ENCODE measurements at places on chromosomes 1 and 21.

DNA sequence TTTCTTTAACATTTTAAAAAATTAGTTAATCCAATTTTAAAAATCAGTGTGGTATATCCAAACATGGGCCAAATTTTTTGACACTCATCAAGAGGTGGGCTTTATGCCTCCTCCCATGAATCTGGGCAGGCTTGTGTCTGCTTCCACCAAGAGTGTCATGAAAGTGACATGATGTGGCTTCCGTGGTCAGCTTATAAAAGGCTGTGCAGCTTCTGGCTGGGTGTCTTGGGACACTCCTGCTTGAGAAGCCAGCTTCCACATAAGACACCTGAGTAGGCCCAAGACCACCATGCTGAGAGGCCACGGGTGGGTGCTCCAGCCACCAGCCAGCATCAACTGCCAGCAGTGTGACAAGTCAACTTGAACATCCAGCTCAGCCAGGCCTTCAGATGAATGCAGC, 74.3 kb upstream of the RUNX3 start:
- no peak for DNase-seq

DNA sequence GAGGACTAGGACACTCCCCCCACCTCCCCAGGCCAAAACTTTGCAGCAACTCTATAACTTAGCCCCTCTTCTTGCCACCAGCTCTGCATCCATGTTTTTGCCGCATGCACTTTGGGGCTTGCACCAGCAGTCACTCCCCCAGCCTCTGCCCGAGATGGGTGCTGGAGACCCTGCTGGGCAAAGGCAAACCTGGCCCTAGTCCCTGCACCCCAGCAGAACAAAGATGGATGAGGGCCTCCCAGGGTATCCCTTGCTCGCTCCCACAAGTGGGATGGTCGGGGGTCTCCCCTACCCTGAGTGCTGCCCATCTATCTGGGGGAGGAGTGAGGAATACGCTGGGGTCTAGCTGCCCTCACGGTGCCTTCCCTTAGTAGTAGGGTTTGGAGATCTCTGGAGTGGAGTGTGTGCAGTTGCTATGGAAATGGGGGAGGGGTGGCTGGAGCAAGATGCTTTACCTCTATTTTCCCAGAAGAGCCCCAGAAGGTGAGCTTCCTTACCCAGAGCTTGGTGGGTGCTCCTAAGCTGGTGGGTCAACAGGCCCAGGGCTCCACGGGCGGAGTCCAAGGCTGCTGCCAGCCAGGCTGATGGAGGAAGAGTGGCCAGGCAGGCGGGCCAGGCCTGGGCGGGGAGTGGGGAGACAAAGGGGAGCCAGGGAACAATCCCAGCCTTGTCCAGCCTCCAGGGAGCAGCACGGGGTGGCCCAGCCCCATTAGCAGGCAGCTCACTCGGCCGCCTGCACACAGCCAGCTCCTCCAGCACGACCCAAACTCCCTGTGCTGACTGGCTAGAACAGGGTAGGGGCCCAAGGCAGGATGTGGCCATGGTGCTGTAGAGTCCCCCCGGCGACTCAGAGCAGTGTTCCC, at the start of gene PAQR6:
TSS of gene PAQR6 (minus strand) at position 597 of the 863 bp plus-strand sequence. CDS start 1,325 bp downstream, outside the sequence.
- DNase-seq = peak; percentile 9

GRCh38 chr1:190619724-190620123, 142.1 kb upstream of the BRINP3 start:
- DNase-seq = no peak

DNA sequence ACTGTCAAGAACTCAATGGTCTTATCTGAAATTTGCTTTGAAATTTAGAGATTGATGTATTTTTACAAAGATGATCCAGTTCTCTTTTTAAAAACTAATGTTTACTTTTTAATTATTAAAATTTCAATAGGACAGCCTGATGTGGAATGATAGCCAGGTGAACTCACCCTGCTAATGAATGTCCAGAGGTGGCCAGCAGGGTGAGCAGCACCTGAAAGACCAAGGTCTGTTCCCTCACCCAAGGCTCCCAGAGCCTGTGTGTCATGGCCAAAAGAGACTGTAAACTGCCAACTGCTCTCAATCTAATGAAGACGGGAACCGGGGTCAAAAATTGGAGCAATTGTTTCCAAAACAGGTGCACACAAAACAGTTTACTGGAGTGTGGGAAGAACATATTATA, 340.4 kb downstream of the DISC1 start:
- DNase-seq = no peak

GRCh38 chr1:1599030-1599934, 653 bp downstream of the FNDC10 start:
- DNase-seq = peak; percentile 54

GRCh38 chr1:58200437-58200836, 346.1 kb downstream of the OMA1 start:
- no peak for DNase-seq

DNA sequence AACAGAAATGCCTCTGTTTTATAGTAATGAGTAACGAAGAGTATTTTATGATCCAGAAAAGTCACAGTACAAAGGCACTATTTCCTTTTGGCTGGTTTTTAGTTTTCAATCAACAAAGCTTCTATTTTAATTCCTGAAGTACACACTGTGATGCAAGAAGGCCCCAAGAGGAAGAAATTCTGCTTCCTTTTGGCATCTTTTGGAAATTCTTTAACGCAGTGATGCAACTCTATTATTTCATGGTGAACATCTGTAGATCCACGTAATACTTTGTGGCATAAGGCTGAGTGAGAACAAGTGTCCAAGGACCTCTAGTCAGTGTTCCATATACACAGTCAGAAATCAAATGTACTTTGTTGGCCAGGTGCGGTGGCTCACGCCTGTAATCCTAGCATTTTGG, 137.5 kb downstream of the TGFB2 start:
- no peak for DNase-seq

DNA sequence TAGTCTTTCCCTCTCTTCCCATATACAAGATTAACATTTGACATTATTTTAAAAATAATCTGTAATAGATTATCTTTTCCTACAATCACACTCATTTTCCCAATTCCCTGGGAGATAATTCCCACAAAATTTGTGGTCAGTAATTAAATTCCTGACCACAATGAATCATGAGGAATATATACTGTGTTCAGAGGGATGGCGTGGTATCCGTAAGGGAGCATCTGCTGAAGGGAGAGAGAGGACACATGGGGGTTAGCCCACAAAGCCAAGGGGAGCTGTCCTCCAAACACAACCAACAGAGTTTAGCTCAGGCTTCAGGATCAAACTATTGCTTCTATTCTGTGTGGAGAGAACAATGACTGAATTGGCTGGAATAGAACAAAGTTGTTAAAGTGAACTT, 57.1 kb upstream of the PPP2R5A start:
- no peak for DNase-seq

DNA sequence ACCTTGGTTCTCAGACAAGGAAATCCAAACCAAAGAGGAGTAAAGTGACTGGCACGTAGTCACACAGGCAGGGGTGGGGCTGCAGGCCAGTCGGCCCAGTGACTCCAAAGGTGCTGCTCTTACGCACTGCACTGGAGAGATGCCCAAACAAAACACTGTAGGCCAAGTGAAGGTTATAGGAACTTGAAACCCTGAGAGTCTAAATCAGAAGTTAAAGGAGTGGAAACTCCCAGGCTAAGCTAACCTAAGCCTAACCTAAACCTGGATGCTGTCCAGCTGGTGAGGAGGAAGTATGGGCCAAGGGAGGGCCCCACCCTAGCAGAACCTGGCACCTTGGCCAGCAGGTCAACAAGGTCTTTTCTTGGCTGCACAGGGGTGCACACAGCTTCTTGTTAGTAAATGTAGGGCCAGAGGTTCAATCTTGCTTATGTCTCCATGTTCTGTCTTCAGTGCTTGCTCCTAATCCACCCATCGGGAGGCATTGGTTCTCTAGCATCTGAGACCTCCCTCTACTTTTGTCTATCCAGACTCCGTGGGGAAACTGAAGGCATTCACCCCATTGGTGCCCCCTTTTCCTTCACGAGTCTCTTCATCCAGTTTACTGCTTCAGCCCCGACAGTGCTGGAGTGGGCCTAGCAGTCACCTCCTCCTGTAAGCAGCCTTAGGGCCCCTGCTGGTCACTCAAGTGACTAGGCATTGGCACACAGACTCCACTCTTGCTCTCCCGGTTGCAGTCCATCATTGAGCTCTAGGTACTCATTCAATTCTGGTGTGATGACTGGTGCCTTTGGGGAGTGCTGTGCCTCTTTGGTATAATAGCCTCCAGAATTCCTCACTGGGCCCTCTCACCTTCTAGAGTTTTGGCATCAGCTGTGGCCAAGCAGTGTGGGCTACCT, 12.9 kb upstream of the TMEM125 start:
- DNase-seq = no peak

DNA sequence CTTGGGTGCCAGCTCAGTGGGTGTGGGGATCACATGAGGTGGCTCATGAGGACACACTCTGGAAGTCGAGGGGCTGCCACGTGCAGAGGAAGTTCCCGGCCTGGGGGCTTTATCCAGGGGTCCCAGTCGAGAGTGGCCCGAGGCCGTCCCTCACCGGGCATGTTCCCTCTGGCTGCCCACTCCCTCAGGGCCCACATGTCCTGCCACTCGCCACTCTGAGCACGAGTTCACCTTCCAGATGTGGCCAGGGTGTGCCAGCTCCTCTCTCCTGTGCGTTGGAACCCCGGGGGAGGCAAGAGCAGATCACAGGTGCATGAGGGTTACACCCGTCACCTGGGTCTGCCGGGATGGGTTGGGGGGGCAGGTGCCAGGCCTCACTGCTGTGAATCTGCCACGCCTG, 14.6 kb downstream of the TMEM201 start:
- DNase-seq = no peak

GRCh38 chr1:197247465-197247864, 20.6 kb upstream of the CRB1 start:
- DNase-seq = no peak

DNA sequence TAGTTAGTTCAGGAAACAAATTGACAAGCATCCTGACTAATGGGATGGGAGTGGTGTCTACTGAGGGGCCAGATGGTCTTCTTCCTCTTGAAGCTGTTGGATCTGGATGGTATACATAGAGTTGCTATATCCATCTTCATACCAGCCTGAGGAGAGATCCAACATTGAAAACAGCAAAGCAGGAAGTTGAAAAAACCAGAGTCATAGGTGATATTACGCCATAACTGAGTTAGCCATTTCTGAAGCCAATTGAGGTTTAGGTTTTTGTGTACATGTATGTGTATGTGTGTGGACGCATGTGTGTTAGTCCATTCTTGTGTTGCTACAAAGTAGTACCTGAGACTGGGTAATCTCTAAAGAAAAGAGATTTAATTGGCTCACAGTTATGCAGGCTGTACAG, 2.3 kb upstream of the TSPAN2 start:
- peak; percentile 46 for DNase-seq

DNA sequence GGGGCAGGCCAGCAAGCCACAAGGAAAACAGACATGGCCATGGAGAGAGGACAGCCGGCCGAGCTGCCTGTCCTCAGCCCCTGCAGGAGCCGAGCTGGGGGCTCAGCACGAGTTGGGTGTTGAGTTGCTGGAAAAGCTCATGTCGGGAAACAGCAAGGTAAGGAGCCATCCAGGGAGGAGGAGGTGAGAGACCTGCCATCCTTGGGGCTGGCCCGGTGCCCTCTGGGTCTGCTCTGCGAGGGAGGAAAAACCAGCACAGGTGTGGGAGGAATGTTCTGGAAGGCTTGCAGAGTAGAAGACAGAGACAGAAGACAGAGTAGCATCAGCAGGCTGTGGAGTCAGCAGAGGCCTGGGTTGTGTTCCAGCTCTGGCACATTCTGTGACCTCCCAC, 548.8 kb downstream of the PTPRU start:
- no peak for DNase-seq

DNA sequence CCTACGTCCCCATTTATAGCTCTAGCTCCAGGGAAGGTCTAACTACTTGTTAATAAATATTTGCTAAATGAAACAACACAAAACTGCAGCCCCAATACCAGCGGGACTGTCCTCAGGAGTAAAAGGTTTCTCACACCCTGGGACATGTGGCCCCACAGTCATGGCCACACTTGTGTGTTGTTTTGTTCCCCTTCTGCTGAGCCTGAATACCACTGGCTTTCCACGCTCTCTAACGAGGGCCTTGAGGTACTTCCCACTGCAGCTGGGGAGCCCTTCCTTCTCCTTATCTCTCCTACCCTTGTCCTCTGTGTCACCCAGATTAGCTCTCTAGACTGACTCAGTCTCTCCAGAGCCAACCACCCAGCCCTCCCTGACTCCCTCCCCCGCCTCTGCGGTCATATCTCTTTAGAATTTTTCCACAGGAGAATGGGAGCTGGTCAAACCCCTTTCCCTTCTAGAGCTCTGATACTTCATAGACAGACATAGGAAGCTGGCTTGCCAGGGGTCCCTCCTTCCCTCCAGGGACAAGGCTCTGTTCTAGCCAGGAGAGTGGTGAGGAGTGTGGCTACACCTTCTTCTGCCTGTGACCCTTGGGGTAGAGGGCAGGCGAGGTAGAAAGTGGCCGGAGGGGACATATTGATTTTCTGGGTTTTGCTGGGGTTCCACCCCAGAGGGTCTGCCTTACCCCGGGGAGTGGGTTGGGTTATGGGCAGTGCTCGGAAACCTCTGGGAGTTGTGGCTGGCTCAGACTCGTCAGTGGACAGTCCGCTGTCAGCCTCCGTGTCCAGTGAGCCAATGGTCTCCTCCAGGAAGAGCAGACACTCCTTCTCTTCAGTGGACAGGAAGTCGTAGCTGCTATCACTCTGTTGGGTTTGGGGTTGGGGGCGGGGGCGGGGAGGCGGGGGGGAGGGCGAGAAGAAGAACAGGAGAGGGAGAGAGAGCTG, 8.1 kb downstream of the C1orf116 start:
- DNase-seq = peak; percentile 99

DNA sequence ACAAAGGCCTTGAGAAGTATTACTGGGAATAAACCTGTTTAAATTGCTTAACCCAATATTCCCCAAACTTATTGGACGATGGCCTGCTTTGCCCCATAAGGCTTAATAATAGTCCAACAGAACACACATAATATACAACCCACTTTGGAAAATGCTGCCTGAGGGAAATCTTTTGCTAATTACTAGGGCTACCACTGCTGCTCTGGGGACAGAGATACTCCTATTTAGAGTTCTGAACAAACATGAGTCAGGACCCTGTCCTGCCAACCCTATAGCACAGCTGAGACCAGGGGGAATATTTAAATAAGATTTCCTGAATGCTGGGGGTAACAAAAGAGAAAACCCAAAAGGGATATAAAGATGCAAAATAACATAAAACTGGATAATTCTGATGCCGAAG, 139.1 kb downstream of the BRINP2 start:
- DNase-seq = no peak

- DNase-seq = peak; percentile 37
Measured at GRCh38 chr21:37219761-37220432, 47.2 kb downstream of the VPS26C start.

GRCh38 chr1:82346141-82346540, 545.4 kb downstream of the ADGRL2 start:
- DNase-seq = no peak

GRCh38 chr21:14273736-14274538, 58.0 kb downstream of the RBM11 start:
- peak; percentile 64 for DNase-seq

- DNase-seq = no peak
Measured at GRCh38 chr1:164709541-164710278, 150.7 kb downstream of the PBX1 start.

DNA sequence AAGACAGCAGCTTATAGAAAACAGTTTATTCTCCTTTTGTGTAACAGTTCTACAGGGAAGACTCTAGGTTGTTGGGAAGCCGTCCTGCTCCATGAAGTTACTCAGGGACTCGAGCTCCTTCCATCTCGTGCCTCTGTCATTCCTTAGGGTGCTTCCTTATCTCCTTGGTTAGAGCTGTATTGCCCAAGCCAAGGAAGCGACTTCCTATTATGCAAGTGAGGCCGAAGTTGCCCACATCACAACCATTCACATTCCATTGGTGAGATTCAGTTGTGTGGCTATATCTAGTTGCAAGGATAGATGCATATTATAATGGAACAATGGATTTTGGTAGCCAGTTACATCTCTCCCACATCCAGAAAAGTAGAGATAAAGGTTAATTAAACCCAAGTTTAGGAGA, 9.0 kb downstream of the GSTM5 start:
- no peak for DNase-seq
